IMR-90 (cell line): ENCODE measurements at places on chromosomes 1 and 21.

- H3K36me3 ChIP-seq, result no peaks in the 10 kb centered on the region
- no peak overlapping the region for H3K27ac ChIP-seq
- peaks cover 6% of the 10 kb centered on the region; the same call in 1 of the 2 replicates for H3K4me1 ChIP-seq
- peak; percentile 48 for DNase-seq
- H3K27me3 ChIP-seq, result peaks cover 8% of the 10 kb centered on the region
Observed at GRCh38 chr1:204477036-204477740, 17.4 kb downstream of the PIK3C2B start.

- no peak overlapping the region for H3K4me3 ChIP-seq
- no peaks in the 10 kb centered on the region for H3K36me3 ChIP-seq
- H3K4me1 ChIP-seq, result peaks cover 21% of the 10 kb centered on the region
- peak; percentile 84 for DNase-seq
- no peak overlapping the region for H3K27ac ChIP-seq
Observed at GRCh38 chr1:235050911-235051360, 77.7 kb downstream of the TOMM20 start.

GRCh38 chr1:170664828-170665612 lies 1.1 kb downstream of the PRRX1 start:
- peak overlapping the region; percentile 80 for H3K27ac ChIP-seq
- H3K27me3 ChIP-seq, result no peaks in the 10 kb centered on the region
- DNase-seq, result peak; percentile 61
- peak overlapping the region; percentile 88 for H3K4me3 ChIP-seq

DNA sequence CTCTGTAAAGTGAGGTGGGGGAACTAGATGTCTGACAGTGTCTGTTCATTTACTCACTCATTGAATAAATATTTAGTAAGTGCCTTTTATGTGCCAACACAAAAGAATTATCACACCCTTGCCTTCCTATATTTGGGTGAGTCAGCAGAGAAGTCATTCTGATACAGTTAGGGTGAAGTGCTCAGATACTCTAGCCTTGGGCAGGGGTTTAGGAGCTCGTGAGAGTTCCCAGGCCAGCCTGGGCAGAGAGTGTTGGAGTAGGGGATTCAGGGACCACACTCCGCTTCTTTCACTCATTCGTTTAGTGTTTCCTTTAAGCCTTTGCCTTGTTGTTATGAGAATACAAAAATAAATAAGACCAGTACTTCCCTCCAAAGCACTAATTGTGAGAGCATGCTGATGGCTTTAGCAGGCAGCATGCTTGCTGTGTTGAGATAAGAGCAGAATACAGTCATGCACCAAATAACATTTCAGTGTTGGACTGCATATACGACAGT lies 83.9 kb downstream of the DYRK1A start:
- H3K27ac ChIP-seq, result no peak overlapping the region
- H3K36me3 ChIP-seq, result no peaks in the 10 kb centered on the region
- DNase-seq, result peak; percentile 58

- H3K4me3 ChIP-seq, result no peak overlapping the region
- H3K27me3 ChIP-seq, result no peaks in the 10 kb centered on the region
- H3K4me1 ChIP-seq, result peaks cover 10% of the 10 kb centered on the region
Observed at GRCh38 chr1:55131218-55131617, 83.9 kb downstream of the USP24 start.

- H3K4me1 ChIP-seq, result peaks cover 14% of the 10 kb centered on the region
- no peaks in the 10 kb centered on the region for H3K36me3 ChIP-seq
- DNase-seq, result peak; percentile 80
- H3K27ac ChIP-seq, result no peak overlapping the region; the same call in 1 of the 2 replicates
Observed at GRCh38 chr1:36327421-36328087, 4.1 kb upstream of the EVA1B start.

GRCh38 chr21:46077674-46078101 lies 20.2 kb upstream of the COL6A2 start:
- H3K36me3 ChIP-seq, result no peaks in the 10 kb centered on the region
- no peaks in the 10 kb centered on the region for H3K27me3 ChIP-seq
- no peak for DNase-seq
- H3K4me1 ChIP-seq, result peaks cover 24% of the 10 kb centered on the region
- no peak overlapping the region for H3K27ac ChIP-seq

DNA sequence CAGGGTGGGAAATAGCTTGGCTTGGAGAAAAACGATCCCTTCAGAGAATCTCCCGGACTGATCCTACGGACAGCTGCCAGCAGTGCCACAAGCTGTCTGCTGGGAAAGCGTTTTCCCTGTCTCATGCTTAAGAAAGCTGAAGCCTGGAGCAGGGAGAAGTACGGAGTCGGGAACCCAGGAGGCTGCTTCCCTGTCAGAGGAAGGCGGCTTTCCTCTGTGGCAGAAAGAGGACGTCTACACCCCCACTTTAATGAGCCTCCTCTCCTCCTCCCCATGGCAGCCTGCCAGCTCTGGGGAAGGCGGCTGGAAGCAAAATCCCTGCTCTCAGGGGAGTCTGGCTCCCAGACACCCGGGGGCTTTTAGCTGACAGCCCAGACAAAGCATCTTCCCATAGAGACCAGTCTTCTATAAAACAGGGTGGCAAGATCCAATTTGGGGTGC lies 7.3 kb downstream of the KIF21B start:
- no peaks in the 10 kb centered on the region for H3K36me3 ChIP-seq
- no peak overlapping the region for H3K27ac ChIP-seq
- H3K4me3 ChIP-seq, result no peak overlapping the region
- no peaks in the 10 kb centered on the region for H3K4me1 ChIP-seq
- DNase-seq, result peak; percentile 34

DNA sequence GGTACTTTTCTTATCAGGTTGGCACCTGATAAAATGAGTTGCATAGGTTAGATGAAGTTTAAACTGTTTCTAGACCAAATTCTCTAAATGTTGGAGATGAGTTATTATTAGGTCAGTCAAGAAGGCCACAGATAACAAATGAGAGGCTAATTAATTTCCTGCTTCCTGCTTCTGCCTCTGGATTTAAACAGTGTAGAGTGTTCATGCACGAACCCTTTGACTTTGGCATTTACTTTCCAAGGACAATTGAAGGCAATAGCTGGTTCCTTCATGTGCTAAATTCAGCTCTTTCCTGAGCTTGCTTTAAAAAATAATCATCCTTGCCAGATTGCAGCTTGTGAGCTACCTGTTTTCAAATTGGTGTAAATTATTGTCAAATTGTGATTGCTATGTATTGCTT lies 80.6 kb downstream of the RASAL2 start:
- H3K27ac ChIP-seq, result no peak overlapping the region
- H3K36me3 ChIP-seq, result no peaks in the 10 kb centered on the region
- H3K4me3 ChIP-seq, result no peak overlapping the region
- no peak for DNase-seq
- H3K27me3 ChIP-seq, result no peaks in the 10 kb centered on the region
- H3K4me1 ChIP-seq, result no peaks in the 10 kb centered on the region

DNA sequence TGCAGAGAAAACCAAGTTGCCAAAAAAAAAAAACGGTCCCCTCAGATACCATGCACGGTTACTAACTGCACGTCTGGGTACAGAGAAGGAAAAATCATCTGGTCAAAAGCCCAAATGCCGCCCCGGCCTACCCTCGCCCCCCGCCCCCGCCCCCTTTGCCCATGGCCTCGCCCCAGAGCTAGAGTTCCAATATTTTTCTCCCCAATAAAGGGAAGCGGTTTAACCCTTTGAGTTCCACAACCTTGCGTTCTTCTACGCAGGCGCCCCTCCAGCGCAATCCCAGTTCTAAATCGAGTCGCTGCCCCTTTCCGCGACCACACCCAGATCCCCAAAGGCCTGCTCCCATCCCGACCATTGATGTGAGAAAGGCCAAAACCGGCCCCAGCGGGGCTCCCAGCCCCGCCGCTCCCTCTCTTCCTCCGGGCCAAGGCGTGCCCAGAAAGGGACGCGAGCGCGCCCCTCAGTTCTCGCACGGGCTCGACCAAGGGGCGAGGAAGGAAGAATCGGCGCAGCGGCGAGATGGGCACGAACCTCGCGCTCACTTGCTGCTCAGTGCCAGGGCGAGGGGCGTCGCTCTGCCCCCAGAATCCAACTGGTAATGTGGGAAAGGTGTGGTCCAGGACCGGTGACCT lies 797 bp downstream of the WDR47 start:
- no peaks in the 10 kb centered on the region for H3K27me3 ChIP-seq
- peak overlapping the region; percentile 99 for H3K4me3 ChIP-seq
- H3K27ac ChIP-seq, result peak overlapping the region; percentile 74
- no peaks in the 10 kb centered on the region for H3K36me3 ChIP-seq
- no peak for DNase-seq

DNA sequence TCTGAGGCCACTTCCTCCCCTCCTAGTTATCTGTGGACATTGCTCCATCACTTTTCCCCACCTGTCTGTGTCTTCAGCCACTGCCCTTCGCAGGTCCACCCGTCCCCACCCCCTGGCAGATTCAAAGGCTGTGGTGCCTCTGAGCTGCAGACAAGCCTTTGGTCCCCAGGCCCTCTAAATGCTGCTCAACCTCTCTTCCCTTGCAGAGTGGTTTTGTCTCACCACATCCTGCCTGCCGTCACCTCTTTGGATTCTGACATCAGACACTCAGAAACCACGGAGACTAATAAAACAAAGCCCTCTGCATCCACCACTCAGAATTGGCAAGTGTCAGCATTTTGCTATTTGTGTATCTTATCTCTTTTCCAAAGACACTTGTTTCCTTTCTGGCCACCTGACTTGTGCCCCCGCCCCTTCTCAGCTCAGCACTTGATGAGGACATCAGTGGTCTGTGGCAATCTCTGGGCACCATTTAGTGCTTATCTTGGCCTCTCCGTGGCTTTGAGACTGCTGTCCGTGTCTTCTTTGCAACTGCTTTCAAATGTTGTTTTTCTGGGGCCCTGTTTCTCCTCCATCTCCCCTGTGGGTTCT lies 7.7 kb downstream of the CNIH3 start:
- peak overlapping the region; percentile 14; the same call in 1 of the 2 replicates for H3K27ac ChIP-seq
- H3K36me3 ChIP-seq, result no peaks in the 10 kb centered on the region
- no peak overlapping the region for H3K4me3 ChIP-seq
- peaks cover 20% of the 10 kb centered on the region for H3K4me1 ChIP-seq

- H3K27ac ChIP-seq, result no peak overlapping the region
- no peaks in the 10 kb centered on the region for H3K36me3 ChIP-seq
- H3K27me3 ChIP-seq, result no peaks in the 10 kb centered on the region
- no peak for DNase-seq
- no peak overlapping the region for H3K4me3 ChIP-seq
Observed at GRCh38 chr1:106747232-106747631, 309.2 kb upstream of the PRMT6 start.

- 0 out of 2 replicates have a peak, but pooled peaks cover 2% of the 10 kb centered on the region for H3K36me3 ChIP-seq
- no peak overlapping the region for H3K4me3 ChIP-seq
- 0 out of 2 replicates have a peak, but pooled peaks cover 2% of the 10 kb centered on the region for H3K4me1 ChIP-seq
- DNase-seq, result peak; percentile 22
- no peak overlapping the region for H3K27ac ChIP-seq
Observed at GRCh38 chr1:220219136-220219442, 53.2 kb downstream of the RAB3GAP2 start.

- no peaks in the 10 kb centered on the region for H3K36me3 ChIP-seq
- no peak overlapping the region for H3K4me3 ChIP-seq
- H3K27me3 ChIP-seq, result no peaks in the 10 kb centered on the region; the same call in 1 of the 2 replicates
- H3K27ac ChIP-seq, result no peak overlapping the region
Observed at GRCh38 chr1:2604156-2604843, 17.7 kb downstream of the PRXL2B start.

GRCh38 chr1:60959701-60960100 lies 122.7 kb upstream of the NFIA start:
- H3K36me3 ChIP-seq, result no peaks in the 10 kb centered on the region
- H3K27me3 ChIP-seq, result no peaks in the 10 kb centered on the region
- no peaks in the 10 kb centered on the region for H3K4me1 ChIP-seq
- H3K27ac ChIP-seq, result no peak overlapping the region
- DNase-seq, result no peak

- H3K27ac ChIP-seq, result no peak overlapping the region
- no peak for DNase-seq
- no peaks in the 10 kb centered on the region for H3K36me3 ChIP-seq
- no peak overlapping the region for H3K4me3 ChIP-seq
- no peaks in the 10 kb centered on the region for H3K27me3 ChIP-seq
Observed at GRCh38 chr1:61130338-61131000, 48.1 kb downstream of the NFIA start.

DNA sequence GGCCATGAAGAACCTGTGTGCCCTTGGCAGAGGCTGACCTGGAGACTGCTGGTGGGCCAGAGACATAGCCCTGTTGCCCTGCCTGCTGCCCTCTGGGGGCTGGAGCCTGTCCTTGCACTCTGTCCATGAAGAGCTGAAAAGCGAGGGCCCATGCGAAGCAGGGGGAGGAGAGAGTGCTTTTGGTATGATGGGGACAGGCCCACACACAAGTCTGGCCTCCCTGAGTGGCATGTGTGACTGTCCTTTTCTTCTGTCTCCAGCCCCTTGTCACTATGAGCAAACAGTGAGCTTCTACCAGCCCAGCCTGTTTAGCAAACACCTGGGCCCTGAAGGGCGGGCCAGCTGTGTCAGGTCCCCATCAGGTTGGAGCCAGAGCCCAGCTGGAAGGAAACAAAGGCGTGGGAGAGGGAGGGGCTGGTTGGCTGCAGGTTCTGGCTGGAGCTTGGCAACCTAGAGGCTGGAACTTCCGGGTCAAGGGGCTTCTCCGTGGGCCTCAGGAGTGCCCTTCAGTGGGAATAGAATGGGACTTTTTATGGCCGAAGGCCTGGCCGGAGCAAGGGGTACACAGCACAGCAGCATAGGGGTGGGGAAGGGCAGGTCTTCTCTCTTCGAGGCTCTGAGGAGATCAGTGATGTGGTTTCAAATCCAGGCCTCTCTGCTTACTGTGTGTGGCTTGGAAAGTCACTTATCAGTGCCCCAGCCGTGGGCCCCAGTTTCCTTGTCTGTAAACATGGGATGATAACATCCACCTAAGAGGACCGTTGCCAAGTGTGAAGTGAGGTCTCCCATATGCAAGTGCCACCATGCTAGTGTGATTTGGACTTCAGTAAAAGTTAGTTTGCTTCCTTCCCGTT lies 14.3 kb downstream of the QSOX1 start:
- no peak overlapping the region; the same call in 1 of the 2 replicates for H3K27ac ChIP-seq
- H3K36me3 ChIP-seq, result peaks cover 89% of the 10 kb centered on the region
- peak; percentile 22 for DNase-seq
- peaks cover 56% of the 10 kb centered on the region for H3K4me1 ChIP-seq

DNA sequence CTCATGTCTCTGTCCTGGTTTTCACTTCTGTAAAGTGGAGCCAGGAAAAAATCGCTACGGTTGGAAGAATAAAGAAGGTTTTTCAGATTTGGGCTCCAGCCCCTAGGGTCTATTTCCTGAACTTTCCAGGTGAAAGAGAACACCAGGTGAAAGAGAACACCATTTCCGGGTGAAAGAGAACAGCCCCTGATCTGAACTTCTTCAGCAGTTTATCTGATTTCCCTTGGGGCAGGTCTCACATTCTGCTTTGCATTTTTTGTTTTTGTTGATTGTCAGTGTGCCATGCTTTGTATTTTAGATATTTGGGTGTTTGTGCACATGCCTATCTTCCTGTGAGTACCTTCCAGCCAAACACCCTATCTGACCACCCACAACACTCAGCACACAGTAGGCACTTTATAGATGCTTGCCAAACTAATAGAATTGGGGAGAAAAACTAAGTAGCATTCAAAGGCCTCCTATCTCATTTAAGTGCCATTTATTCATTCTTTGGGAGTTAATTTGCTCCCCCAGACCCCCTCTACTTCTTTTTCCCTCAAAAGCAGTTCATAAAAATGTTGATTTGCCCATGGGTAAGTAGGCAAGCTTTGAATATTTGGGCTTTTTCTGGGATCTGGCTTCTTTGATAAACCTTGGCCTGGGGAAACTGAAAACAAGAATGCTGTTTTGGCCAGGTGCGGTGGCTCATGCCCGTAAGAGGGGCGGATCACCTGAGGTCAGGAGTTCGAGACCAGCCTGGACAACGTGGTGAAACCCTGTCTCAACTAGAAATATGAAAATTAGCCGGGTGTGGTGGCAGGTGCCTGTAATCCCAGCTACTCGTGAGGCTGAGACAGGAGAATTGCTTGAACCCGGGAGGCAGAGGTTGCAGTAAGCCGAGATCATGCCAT lies 2.2 kb downstream of the NAV1 start:
- no peaks in the 10 kb centered on the region for H3K27me3 ChIP-seq
- no peaks in the 10 kb centered on the region for H3K36me3 ChIP-seq
- H3K4me1 ChIP-seq, result peaks cover 35% of the 10 kb centered on the region
- DNase-seq, result no peak
- H3K27ac ChIP-seq, result peak overlapping the region; percentile 18
